Daoy (cell line): ENCODE measurements at places on chromosomes 13 and 19. TPM values are rescaled to one million over a fixed set of nuclear protein-coding genes. Genes with fewer than 3 reads are reported as not detected.

DNA sequence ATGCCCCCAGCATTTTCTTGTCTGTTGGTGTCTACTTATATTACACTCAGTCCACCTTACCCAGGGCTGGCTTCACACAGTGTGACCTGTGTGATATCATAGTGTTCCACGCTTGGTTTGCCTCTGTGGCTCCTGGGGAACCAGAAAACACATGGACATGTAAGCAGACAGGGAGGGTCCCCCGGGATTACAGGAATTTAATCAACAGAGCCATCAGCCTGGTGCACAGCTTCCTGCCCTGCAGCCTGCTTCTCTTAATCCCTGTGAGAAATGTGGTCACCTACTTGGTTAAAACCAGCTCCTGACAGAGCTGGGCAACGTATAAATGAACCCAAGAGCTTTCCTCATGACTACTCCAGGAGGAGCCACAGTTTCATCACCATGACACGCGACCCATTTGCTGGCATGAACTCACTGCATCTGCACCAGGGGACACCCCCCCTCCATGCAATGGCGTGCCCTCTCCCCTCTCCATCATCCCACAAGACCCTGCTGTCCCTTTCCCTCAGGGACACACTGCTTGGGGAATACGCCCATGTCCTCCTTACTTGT is 152.1 kb downstream of the UQCRFS1 start:
- no peak for DNase-seq

DNA sequence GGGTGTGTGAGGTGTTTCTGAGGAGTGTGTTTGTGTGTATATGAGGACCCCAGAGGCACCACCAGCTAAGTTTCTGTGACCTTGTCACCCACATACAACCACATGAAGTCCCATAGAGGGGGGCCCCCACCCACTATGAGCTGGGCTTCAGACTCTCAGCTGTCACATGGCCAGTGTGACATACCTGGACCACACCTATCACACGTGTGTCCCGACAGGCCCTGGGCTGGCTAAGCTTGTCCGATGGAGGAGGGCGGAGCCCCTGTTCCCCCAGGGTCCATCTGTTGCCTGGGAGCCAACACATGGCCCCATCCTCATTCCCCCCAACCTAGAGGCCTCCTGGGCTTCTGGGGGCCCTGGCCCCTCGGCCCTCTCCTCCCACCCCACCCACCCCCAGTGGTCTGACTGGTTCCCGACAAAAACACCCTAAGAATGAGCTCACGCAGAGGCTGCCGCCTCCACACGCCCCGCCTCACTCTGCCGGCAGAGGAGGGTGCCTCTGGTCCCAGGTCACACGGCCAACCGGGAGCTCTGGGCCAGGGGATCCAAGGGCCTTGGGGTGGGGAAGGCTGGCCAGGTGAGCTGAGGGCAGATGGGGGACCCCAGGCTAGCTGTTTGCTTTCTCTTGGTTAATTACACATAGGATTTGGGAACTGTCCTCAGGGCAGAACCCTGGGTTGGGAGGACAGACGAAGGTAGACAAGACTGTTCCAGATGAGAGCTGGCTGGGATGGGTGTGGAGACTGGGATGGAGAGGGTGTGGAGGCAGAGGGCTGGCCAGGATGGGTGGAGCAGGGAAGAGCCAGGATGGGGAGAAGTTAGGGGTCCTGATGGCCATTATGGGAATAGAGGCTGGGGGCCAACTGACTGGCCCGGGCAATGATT is 4.3 kb downstream of the KLC3 start:
- no peak for DNase-seq

DNA sequence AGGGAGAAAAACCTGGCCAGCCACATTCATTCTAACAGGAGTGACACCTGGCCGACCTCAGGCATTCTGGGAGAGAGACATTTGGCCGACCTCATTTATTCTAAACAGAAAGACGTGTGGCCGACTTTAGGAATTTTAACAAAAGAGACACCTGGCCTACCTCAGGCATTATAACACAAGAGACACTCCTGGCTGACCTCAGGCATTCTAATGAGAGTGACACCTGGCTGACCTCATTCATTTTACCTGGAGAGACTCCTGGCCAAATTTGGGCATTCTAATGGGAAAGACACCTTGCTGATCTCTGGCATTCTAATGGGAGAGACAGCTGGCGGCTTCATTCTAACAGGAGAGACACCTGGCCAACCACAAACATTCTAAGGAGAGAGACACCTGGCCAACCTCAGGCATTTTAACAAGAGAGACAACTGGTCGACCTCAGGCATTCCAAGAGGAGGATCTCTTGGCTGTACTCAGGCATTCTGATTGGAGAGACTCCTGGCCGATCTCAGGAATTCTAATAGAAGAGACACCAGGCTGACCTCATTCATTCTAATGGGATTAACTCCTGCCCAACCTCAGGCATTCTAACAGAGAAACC is 1353.9 kb downstream of the UQCRFS1 start:
- DNase-seq = no peak

GRCh38 chr19:46610851-46611770 is 10.0 kb downstream of the CALM3 start:
- no peak for DNase-seq

DNA sequence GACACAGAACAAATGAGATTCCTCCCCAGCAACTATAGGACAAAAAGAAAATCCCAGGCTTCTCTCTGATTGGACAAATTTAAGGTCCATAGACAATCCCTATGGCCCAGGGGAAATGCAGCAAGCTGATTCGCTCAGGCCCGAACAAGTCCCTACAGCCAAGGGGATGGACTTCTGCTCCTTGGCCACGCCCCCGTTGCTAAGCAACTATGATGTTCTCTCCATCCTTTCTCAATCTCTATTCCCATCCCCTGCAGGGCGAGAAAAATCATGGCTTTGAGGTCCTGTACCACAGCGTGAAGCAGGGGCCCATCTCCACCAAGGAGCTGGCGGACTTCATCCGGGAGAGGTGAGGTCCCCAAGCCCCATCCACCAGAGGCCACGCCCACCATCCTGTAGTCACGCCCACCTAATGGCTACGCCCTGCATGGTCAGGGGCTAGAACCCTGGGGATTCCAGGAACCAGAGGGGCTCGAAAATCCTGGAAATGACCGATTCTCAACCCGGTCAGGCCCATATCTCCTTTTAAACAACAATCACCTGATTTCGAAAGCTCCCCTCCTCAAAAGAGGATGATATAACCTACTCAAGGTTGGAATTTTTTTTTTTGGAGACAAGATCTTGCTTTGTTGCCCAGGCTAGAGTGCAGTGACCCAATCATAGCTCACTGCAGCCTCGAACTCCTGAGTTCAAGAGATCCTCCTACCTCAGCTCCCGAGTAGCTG is 11.4 kb downstream of the FCHO1 start:
- DNase-seq = peak; percentile 73

GRCh38 chr19:34983786-34984185 is 16.3 kb upstream of the GRAMD1A start:
- DNase-seq = no peak

- peak; percentile 32 for DNase-seq
Measured at GRCh38 chr19:7326105-7326877, 22.4 kb upstream of the ARHGEF18 start.

DNA sequence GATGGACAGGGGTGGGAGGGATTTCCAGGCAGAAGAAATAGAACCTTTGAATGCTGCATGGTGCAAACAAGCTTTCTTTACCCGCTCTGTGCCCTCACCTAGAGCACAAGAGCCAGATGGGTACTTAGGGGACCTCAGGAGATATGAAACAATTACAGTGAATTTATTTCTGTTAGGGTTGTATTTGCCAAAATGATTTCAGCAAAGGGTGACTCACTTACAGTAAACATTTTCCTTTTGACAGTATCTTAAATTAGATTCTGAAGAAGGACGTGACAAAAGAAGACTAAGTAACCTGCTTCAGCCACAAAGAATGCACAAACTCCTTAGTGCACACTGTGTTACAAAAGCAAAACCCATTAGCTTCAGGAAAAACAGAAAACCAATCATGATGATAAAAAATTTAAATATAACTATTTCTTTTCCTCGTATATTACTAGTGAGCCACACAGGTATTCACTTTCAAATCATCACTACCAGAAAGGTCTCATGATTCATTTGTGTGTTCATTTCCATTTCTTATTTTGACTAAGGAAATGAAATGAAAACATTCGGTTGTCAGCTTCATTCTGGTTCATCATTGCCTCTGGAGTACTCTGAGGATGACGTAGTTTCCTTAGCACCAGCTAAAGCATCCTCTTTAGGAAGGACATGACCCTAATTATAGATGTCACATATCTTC is 158.8 kb downstream of the NHLRC3 start:
- DNase-seq = no peak

DNA sequence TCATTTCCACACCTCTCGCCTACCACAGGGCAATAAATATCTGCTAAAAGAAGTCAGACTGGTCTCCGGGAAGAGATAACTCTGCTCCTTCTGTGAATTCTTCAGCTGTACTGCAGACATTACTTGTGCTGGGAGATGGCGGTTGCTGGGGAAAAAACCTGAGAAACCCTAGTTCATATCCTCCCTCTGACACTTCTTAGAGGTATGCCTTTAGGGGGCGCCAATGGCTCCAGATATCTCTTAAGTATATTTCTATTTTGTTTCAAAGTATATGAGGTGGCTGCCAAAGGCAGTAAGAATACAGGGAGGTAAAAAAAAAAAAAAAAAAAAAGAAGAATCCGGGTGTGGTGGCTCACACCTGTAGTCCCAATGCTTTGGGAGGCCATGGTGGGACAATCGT is 175.2 kb downstream of the PAN3 start:
- DNase-seq = no peak

DNA sequence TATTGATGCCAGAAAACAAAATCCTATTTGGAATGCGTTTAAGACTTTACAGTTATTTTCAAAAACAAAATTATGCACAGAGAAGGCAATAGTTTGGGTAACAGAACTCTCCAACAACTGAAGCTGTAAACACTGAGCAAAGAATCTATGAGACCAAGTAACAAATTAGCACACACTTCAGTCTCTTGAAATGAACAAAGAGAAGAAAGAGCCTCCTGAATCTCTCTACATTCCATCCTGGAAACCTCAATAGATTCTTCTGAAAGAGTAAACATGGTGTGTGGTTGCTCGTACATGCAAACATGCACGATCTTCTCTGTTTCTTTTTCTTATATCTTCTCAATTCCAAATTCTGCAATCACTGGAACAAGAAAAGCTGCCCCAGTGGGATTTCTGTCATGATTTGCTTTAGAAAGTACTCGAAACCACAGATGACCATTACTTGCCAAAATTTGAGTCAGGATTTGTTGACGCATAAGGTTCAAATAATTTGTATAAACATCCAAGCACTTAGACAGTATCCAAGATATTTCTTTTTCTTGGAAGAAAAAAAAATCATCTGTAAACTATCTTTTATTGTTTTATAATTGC is 137.9 kb upstream of the DACH1 start:
- DNase-seq = no peak

DNA sequence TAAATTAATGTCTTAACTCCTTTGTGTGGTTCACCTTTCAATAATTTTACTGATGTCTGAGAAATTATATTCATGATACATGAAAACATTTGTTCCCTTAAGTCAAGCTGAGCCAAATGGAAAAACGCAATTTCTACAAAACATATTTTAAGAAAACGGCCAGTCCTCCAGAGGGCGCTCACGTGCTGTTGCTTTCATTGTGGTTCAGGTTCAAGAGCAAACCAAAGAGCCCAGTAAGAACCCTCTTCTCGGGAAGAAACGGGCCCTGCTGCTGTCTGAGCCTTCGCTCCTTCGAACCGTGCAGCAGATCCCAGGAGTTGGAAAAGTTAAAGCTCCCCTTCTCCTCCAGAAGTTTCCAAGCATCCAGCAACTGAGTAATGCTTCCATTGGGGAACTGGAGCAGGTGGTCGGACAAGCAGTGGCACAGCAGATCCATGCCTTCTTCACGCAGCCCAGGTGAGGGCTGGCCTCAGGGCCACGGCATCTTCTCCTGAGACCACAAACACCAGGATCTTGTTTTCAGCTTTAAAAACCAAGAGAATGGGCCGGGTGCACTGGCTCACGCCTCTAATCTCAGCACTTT is 4.3 kb downstream of the FAAP24 start:
- DNase-seq = peak; percentile 55

GRCh38 chr19:4368128-4368820 is 24.9 kb downstream of the MPND start:
- no peak for DNase-seq

- peak; percentile 56 for DNase-seq
Measured at GRCh38 chr19:1076951-1077350, 10.0 kb downstream of the ARHGAP45 start.

DNA sequence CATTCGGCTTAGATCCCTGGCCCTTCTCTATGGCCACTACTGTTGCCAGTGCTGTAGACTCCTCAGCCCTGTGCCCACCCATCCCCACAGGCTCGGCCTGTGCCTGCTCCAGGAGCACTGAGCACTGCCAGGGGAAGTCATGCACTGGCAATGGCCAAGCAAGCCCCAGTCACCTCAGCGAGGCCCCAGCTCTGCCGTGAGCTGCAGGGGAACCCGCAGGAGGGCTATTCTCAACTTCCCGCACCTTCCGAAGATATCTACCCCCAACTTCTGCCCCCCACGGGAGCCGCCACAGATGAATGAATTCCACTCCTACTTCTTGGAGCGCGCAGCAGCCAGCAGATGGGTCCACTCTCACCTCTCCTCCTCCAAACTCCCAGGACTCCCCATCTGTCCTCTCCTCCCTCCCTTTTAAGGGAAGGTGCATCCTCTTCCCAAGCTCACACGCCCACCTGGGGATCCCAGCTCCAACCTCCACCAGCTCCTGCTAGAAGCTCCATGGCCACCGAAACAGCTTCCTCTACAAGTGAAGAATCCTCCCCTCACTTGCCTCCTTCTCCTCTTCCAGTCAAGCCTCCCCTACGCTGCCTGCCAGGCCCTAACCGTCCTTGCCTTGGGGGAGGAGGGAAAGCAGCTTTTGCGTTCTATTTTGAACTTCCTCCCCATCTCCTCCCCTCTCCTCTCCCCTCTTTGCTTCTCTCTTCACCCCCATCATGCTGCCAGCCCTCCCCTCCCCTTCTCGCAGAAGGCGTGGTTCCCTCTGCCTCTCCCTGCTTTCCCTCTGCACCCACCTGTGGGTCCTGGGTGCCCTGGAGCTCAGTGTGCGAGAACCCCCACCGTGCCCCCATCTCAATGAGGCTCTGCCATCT is 52.2 kb downstream of the PEPD start:
- no peak for DNase-seq

ALOX5AP gene
- total RNA-seq = 2.3 and 6.2 TPM in 2 replicates

ZNF90 gene
- total RNA-seq = 2.1 and 2.4 TPM in 2 replicates

ABHD17A gene
- total RNA-seq = 66.9 and 76.5 TPM in 2 replicates
